ENCODE measurements at places on chromosomes 1 and 21.

GRCh38 chr1:119115311-119115710, 25.1 kb downstream of the WARS2 start:
- no peak for DNase-seq

- DNase-seq = no peak
Observed at GRCh38 chr1:76023669-76024435, 50.7 kb upstream of the ST6GALNAC3 start.

- no peak for DNase-seq
Observed at GRCh38 chr1:72606216-72606810, 324.0 kb upstream of the NEGR1 start.

DNA sequence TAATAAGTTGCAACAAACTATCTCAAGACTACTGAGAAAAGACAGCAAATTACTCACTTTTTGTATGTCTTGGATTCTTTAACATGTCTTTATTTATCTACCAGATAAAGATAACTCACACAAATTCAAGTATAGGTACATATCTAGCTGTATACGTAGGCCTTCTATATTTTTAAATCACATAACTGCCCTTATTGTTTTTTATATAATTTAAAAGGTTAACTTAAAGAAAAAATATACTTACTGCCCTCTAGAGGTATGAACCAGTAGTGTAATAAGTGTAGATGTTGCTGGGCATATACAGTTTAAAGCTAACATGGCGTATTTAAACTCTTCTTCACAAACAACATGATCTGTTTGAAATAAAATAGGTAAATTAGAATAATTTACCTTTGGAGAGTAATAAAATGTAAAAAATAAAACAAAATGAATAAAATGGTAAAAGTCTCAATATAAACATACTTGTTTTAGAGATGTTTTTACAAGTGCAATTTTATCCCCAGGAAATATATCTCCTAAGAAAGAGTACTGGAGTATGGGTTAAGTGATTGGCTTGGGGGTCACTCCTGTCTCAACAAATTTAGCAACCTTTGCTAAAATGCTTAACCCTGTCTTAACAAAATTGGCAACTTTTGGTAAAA, 235.2 kb downstream of the KCNT2 start:
- DNase-seq = no peak

- DNase-seq = no peak
Observed at GRCh38 chr1:184836141-184836540, 81.5 kb upstream of the EDEM3 start.

DNA sequence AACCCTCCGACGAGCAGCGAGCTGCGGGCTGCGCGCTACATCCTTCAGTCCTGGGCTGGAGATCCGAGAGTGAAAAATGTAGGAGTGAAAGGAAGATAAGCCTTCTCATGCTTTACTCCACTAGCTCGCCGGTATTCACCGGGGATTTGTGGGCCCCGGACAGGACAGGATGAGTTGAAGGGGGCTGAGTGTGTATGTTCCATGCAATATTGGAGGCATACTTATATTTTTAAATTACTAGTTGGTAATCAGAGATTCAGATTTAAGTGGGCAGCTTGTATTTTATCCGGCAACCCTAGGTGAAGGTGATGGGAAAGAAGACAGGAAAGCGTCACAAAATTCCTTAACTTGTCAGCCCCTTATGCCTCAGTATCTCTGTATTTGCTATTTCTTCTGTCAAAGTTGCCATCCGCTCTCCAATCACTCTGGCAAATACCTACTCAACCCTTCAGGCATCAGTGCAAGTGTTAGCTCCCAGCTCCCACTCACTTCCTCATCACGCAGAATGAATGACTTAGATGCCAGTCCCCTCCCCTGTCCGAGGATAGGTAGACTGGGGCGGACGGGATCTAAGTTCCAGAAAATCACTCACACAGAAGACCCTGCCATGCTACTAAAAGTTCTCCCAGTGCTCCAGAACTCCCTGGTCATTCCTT, 503 bp upstream of the PIGM start:
- no peak for DNase-seq

DNA sequence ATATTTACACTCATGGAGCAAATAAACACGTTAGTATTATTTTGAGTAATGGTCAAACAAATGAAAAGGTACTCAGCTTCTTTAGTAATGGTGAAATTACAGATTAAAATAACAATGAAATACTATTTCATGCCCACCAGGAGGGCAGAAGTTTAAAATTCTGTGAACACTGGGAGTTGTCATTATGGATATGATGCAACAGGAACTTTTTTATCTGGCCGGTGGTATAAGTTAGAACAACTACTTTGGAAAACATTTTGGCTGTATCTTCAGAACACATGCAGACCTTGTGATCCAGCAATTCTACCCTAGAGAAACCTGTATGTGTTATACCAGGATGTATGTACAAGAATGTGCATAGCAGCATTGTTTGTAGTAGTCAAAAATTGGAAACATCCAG, 23.2 kb upstream of the PPP1R8 start:
- no peak for DNase-seq

DNA sequence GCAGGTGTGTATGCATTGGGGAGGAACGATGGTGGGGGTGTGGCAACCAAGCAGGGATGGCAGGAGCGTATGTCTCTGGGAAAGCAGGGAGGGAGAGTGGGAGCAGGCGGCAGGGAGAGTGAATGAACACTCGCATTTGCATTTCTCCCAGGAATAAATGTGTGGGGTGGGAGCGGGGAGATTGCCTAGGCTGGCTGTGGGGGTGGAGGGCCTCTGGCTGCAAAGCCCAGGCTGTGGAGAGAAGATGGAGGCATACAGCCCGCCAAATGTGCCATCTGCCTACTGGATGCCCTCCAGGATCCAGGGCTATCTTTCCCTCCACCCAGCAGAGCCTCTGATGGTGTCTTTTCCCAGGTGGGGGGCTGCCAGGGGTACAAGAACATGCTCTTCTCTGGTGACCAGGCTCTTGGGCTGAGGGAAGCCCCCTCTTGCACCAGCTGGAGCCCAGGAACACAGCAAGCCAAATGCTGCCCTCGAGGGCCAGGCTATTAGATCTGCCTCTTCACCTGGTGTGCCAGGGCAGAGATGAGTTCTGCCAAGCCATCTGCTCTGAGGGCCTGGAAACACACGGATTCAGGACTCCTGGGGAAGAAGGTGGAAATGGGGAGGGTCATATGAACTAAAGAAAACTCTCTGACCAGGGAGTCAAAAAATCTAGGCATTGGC, 1.7 kb upstream of the OPTC start:
- no peak for DNase-seq

DNA sequence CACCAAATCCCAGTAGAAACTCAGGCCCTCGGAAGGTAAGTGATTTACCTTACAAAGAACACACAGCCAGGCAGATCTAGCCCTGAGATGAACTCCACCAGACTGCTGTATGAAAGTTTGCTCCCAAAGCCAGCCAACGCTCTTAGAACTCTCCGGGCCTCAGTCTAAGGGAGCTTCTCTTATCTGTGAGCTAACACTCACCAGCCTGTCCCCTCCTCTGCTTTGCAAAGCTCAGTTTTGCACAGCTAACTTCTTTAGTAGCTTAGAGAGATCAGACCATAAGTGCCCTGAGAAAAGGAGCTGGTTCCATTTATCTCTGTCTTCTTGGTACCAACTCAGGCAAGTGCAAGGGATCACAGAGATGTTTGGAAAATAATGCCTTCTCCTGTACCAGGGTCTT, 195.8 kb upstream of the JUN start:
- DNase-seq = no peak

DNA sequence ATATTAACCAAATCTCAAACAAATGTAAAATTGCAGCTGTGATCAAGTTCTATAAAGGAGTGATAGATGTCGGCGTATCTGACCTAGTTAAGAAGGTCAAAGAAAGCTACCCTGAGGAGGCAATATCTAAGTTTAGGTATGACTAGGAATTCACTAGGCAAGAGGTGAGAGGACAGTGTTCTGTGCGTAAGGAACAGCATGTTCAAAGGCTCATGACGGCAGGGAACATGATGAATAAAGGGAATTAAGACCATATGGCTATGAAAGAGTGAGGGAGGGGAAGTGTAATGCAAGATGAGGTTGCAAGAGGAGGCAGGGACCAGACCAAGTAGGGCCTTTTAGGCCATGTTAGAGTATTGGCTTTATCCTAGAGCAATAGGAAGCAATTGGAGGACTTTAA, 8.6 kb downstream of the LIX1L start:
- no peak for DNase-seq

GRCh38 chr1:214281720-214282629, 1.0 kb downstream of the SMYD2 start:
- DNase-seq = peak; percentile 44

- DNase-seq = no peak
Observed at GRCh38 chr1:34405266-34405959, 228.7 kb downstream of the C1orf94 start.

- no peak for DNase-seq
Observed at GRCh38 chr1:27755286-27755685, 17.7 kb upstream of the STX12 start.

DNA sequence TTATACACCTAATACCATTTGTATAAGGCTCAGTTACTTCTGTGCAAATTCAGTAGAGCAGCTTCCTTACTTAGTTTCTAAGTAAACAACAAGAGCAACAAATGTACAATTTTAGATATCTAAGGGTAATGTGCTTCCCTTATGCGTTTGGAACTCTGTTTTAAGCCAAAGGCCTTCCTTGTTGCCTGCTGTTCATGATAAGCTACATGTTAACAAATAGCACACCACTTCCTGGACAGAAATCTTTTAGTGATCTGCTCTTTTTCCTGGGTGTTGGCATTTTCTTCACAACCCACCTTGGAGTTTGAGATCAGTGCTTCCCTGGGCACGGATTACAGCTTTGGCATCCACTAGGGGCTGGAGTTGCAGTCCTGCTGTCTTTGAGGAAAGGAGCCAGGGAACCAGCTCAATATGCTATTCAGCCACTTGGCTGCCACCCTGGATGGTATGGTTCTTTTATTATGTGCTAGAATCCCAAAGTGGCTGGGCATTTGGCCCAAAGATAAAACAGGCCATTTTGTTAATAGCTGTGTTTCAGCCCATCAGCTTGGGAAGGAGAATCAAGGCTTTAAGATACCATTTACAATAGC, 55.6 kb upstream of the ADAR start:
- no peak for DNase-seq

GRCh38 chr1:160211046-160211790, 6.0 kb downstream of the PEA15 start:
- no peak for DNase-seq

GRCh38 chr1:29958271-29958670, 721.9 kb downstream of the PTPRU start:
- DNase-seq = no peak

- no peak for DNase-seq
Observed at GRCh38 chr1:28680151-28680550, 11.6 kb downstream of the GMEB1 start.

GRCh38 chr1:24109686-24110475, 2.1 kb downstream of the MYOM3 start:
- no peak for DNase-seq

DNA sequence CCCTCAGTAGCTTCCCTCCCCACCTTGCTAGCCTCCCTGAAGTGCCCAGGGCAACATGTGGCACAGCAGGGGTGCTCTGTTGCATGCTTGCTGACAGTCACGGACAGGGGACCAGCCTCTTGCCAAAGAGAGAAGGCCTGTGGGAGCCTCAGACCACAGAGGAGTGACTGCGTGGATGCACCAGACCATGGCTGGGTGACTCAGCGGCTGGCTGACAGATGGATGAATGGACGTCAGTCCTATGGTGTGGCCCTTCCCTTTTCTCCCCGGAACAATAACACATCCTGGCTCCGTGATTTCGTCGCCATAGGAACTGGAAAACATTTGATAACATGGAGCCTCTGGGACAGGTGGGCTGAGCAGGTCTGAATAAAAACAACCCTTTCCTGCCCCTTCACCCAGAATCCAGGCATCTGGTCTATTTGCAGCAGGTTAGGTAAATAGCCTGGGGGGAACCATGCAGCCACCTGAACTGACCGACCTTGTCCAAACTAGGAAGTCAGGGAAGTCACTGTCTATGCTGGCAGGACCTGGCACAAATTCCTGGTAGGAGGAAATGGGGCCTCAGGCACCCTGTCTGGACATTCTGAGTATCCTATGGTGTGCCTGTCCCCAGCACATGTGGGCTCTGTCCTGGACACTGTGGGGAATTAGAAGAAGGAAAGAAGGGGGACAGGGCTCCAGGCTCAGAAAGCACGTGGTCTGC, 53.3 kb downstream of the NENF start:
- peak; percentile 91 for DNase-seq

DNA sequence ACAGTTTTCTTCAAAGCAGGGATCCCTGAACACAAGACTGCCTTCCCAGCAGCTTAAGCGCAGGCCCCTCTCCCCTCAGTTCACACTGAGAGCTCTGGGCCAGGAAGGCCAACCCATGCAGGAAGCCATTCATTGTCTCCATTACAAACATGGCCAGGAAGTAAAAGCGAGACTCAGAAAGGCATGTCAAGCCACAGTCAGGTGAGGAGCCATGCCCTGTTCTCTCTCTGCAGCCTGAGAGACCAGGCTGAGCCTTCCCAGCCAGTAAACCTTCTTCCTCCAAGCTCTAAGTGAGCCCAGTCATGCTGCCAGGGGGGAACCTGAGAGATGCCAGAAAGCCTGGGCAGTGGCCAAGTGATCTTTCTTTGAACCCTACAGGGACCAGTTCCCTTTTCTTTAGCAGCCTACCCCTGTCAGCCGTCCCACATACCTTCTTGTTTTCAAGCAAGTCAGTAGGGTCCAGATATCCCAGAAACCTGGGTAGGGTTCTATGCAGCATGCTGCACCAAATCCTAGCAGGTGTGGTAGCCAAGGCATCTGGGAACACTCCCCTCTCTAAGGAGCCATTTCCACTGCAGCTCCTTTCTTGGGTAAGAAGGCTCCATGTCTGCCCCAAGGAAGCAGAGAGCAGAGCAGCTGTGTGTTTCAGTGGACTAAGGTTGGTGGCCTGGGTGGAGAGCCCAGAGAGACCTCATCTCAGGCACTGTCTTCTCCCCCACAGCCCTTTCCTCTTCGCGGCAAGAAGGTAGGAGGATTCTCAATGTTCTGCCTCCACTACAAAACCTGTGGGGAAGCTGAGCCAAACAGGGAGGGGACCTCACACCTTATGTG, 977 bp downstream of the TRAF3IP3 start:
- no peak for DNase-seq

GRCh38 chr1:71228241-71228640, 147.4 kb upstream of the ZRANB2 start:
- DNase-seq = no peak

DNA sequence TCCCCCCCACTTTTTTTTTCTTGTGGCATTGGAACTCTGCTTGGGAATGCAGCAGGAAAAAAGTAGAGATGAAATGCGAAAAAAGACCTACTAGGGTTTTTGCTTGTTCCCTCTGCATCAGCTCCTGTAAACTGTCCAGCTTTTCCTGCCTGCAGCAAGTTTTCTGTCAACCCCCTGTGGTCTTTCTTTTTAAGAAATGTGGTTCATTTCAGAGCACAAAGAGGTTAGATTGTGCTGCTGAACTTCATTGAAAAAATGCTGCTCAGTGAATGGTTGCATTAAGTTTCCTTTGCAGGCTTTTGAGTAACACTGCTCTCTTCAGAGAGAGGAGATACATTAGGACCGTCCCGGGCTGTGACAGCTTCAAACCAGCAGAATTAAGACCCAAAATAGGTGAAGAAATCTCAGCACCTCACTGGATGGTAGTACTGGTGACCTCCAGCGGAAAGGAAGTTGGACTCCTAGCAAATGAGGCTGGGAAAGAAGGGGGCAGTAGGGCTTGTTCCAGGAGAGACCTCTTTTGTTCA, 80.7 kb downstream of the NDUFS5 start:
- DNase-seq = peak; percentile 54

- DNase-seq = no peak
Observed at GRCh38 chr1:153346077-153346723, 2.4 kb downstream of the PGLYRP4 start.

Measured in ELF-1 (cell line).